Astrocyte (in vitro differentiated cells and primary cell): ENCODE measurements at places on chromosomes 5 and 9. TPM values are rescaled to one million over a fixed set of nuclear protein-coding genes. Genes with fewer than 3 reads are reported as not detected.

DNA sequence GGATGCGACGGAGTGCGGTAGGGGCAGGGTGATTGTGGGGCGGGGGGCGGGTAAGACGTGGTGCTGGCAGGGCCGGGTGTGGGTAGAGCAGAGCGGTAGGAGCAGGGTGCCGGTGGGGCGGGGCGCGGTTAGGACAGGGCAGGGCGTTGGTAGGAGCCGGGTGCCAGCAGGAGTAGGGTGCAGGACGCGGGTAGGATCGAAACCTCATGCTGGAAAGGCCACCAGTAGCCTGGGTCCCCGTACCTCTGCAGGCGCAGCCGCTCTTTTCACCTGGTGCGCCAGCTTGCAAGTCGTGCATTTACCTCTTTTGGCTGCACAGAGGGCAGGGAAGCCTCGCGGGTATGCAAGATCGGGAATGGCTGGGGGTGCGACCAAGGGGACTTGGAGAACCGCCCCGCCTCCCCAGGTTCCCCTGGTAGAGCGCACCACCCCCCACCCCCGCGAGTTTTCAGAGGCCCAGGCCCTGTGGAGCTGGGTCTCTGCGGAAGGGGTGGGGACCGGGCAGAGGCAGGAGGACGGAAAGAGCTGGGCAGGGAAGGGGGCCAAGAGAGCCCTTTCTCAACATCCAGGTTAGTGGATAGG, 104.8 kb upstream of the SIMC1 start:
- DNase-seq, result no peak
- H3K4me1 ChIP-seq, result no peaks in the 10 kb centered on the region
- H3K36me3 ChIP-seq, result no peaks in the 10 kb centered on the region
- no peak overlapping the region for H3K27ac ChIP-seq
- peaks cover 5% of the 10 kb centered on the region for H3K27me3 ChIP-seq

The HTR4 gene
- total RNA-seq, result not detected in 2 replicates

DNA sequence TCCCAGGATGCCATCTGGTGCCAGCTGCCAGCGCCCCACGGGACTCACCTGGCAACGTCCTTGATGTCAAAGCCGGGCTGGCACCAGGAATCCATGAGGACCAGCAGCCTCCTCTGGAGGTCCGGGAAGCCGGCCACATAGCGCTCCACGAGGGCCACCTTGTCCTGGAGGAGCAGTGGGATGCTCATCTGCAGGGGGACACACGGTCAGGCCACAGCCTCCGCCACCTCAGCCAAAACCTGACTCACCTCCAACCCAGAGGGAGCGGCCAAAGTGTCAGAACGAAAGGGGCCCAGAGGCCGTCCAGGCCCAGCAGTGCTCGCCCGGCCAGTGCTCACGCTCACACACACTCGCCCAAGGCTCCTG, 56.5 kb downstream of the EXD3 start:
- no peak for DNase-seq
- no peaks in the 10 kb centered on the region for H3K27me3 ChIP-seq
- no peaks in the 10 kb centered on the region for H3K4me1 ChIP-seq
- no peaks in the 10 kb centered on the region for H3K36me3 ChIP-seq
- H3K4me3 ChIP-seq, result no peak overlapping the region
- H3K27ac ChIP-seq, result no peak overlapping the region

GRCh38 chr9:77729177-77729576, 81.1 kb upstream of the GNA14 start:
- no peaks in the 10 kb centered on the region for H3K27me3 ChIP-seq
- H3K36me3 ChIP-seq, result peaks cover 4% of the 10 kb centered on the region
- H3K27ac ChIP-seq, result no peak overlapping the region
- no peak overlapping the region for H3K4me3 ChIP-seq
- DNase-seq, result no peak
- peaks cover 5% of the 10 kb centered on the region for H3K4me1 ChIP-seq

The PLAC8L1 gene
- 2.0 and 2.7 TPM in 2 replicates for total RNA-seq

DNA sequence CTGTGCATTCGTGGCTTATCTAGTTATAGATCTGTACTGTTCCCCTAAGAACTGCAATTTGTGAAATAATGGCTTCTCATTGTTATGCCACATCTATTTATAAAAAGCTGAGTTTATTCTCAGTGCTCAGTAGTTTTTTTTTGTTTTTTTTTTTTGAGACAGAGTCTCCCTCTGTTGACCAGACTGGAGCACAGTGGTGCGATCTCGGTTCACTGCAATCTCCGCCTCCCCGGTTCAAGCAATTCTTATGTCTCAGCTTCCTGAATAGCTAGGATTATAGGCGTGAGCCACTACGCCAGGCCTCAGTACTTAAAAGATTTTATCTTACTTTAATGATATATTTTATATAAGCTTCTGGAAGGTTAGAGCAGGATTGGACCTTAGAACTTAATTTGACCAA, 19.0 kb downstream of the SEC61B start:
- H3K4me1 ChIP-seq, result peaks cover 12% of the 10 kb centered on the region
- no peak overlapping the region for H3K27ac ChIP-seq
- no peak for DNase-seq
- H3K27me3 ChIP-seq, result no peaks in the 10 kb centered on the region

DNA sequence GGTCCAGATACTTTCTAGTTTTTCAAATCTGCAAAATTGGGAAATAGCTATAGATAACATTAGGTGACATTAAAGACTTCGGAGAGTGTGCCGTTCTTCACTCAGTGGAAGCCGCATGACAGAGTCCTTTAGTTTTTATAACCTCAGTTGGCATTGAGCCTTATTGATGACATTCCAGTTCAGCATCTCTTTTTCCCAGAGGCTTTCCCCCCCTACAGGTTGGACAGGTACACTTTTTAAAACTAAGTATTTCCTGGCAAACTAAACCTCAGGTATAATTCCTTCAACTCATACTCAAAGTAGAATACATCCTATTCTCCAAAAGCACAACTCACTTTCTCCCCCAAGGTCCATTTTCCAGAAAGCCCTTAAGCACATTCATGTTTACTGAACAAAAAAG, 58.7 kb downstream of the SLC46A2 start:
- no peak overlapping the region for H3K4me3 ChIP-seq
- H3K4me1 ChIP-seq, result no peaks in the 10 kb centered on the region
- H3K36me3 ChIP-seq, result peaks cover 2% of the 10 kb centered on the region
- H3K27me3 ChIP-seq, result no peaks in the 10 kb centered on the region
- H3K27ac ChIP-seq, result no peak overlapping the region

DNA sequence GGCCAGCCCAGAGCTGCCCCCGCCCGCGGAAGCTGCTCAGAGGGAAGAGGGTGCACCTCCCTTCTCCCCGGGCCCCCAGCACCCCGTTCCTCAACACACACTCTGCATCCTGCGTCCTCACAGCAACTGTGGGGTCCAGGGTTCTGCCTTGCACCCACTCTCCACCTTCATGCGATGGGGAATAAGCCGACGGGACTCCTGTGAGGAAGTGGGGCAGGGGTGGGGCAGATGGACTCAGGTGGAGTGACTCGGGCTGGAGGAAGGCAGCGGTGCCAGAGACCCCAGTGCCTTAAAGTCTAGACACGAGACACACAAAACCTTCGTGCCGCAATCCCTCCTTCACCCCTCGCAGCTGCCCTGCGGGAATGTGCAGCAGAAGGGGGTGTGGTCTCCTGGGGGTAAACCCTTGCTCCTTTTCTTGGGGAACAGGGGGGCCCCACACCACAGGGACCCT, 8.6 kb downstream of the BRD3 start:
- H3K27me3 ChIP-seq, result no peaks in the 10 kb centered on the region
- no peak overlapping the region for H3K4me3 ChIP-seq
- H3K4me1 ChIP-seq, result peaks cover 46% of the 10 kb centered on the region
- DNase-seq, result no peak
